ENCODE measurements at places on chromosomes 4 and X. TPM values are rescaled to one million over a fixed set of nuclear protein-coding genes. Genes with fewer than 3 reads are reported as not detected.

RRAGB gene
- 13.1 TPM for total RNA-seq

MAGED4 gene
- total RNA-seq: 2.9 TPM

RTL5 gene
- 2.7 TPM for total RNA-seq

NUDT6 gene
- total RNA-seq: 1.1 TPM

NR3C2 gene
- 42.5 TPM for total RNA-seq

Data from T-helper 17 cell (primary cell).